ENCODE measurements at places on chromosomes 7 and 10.

DNA sequence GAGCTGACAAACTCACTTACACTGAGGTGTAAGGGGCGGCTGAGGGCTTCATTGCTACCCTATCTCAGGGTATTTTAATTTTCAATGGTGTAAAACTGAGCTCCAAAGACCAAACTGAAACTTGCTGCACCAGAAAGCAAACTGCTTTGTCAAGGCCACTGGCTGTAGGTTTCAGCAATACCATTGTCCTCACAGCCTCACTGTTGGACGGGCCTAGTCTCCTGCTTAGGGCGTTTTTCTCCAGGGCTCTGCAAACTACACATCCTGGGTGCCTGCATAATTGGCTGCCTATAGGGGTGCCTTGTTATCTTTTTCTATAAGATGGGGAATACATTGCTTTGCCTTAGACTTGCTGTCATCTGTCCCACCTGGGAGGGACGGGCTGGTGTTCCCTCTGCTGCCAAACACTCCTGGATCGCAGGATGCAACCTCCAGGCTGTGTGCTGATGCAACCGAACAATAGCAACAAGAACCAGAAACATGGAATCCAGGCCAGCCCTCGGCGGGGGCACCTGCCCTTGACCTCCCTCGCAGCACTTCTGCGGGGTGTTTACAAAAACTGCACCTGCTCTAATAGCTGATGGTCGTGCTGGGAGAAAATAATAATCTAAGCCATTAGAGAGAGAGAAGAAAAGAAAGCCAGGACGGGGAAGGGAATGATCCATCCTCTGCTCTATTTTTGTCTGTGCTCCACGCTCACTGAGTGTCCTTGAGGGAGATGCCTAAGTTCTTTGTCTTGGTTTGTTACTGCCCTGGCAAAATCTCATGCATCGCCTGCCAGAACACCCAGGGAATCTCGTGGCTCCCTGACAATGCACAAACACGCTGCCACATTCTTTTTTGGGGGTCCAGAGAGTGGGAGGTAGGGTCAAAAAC lies 104.5 kb downstream of the GALNT17 start:
- DNase-seq, result peak; percentile 32

DNA sequence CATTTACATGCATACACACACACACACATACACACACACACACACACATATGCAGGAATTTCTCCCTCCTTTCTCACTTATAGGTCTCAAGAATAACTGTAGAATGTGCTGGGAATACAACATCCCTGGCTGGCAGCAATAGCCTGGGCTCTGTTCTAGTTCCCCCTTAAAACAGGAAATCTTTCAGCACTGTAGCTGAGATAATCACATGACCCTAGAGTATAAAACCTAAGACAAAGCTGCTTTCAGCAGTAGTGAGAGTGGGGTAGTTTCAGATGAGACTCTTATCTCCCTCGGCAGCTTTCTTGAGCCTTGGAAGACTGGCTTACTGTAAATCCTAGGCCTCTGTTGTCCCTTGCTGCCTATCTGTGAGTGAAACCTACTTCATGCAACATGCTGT lies 137.4 kb upstream of the AKR1E2 start:
- no peak for DNase-seq

GRCh38 chr7:76054123-76055120 lies 6.5 kb downstream of the MDH2 start:
- no peak for DNase-seq

DNA sequence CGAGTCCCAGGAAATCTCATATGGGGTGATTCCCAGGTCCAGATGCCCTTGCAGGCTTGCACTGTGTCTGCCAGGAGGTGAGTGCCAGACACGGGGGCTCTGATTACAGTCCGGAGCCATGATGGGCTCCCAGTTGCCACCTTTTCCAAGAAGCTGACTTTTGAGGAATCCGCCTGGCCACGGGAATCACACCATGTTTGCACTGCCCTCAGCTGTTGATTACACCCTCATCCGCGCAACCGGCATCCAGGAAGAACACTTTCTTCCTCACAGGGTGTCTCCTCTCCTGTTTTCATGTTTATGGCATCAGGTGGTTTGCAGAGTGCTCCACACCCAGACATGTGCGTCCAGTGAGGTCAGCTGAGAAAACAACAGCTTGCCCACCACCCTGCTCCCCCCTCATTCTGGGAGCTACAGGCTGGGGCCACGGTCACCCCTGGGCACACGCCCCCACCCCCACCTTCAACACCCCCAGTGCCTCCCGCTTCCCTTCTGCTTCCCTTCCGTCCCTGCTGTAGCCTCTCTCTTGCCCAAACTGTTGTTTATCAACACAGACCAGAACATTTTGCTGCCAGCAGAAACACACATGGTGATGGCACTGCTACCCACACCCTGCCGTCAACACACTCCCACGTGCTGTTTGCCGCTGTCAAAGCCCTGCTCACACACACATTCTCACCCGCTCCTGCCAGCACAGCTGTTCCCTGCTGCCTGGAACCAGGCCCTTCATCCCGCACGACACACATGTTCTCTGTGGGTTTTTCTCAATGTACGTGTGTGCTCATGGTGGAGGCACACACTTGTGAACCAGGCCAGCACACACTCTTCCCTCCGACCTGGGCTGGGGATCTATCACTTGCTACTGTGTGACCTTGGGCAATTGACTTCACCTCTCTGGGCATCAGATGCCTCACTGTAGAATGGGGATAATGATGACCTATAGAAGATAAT lies 35.8 kb downstream of the DDIT4 start:
- DNase-seq, result no peak

DNA sequence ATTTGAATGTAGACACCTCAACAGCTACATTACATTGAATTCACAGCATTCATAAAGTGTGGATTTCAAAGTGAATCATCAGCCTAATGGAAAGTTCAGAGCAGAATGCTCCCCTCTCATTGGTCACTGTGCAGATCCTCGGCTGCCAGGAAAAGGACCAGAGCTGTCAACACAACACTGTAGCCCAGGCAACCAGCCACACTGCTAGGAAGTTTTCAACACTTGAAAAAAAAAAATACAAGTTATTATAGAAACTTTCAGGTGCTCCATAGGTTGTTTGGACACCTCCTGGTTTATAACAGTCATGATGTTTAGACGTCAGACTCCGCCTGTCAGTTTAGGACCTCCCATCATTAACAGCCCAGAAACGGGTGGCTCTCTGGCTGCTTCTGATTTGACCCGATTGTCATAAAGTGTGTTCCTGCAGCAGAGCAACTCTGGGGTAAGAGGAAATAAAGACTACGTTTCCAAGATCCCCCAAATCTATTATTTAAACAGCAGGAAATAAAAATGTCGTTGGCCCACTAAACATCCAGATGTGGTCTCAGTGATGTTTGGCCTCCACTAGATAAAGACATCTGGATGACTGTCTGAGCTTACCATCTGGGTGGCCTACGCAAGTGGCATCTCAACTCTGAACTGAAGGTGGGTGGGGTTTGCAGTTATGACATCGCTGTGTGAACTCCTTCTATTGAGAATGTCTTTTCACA lies 117.4 kb downstream of the CABCOCO1 start:
- no peak for DNase-seq

DNA sequence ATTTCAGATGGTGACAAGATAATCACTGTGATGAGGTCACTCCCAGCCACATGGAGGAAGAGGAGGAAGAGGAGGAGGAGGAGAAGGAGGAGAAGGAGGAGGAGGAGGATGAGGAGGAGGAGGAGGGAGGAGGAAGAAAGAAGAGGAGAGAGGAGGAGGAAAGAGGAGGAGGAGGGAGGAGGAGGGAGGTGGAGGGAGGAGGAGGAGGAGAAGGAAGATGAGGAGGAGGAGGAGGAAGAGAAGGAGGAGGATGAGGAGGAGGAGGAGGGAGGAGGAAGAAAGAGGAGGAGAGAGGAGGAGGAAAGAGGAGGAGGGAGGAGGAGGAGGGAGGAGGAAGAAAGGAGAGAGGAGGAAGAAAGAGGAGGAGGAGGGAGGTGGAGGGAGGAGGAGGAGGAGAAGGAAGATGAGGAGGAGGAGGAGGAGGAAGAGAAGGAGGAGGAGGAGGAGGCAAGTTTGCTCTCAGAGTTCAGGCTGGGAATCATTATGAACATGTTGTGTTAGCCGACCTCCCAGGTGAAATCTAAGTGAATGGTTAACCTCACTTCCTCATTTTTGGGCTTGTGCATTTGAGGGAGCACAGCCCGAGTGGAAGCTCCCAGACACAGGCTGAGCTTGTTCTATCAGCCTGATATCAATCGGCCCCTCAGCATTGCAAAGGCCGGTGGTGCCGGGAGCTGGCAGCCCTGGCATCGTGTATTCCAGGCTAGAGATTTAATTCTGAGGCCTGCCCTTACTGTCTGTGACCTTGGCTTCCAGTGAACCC lies 236.2 kb upstream of the PITRM1 start:
- no peak for DNase-seq

- DNase-seq, result no peak
Measured at GRCh38 chr10:8297107-8297506, 242.6 kb downstream of the GATA3 start.

DNA sequence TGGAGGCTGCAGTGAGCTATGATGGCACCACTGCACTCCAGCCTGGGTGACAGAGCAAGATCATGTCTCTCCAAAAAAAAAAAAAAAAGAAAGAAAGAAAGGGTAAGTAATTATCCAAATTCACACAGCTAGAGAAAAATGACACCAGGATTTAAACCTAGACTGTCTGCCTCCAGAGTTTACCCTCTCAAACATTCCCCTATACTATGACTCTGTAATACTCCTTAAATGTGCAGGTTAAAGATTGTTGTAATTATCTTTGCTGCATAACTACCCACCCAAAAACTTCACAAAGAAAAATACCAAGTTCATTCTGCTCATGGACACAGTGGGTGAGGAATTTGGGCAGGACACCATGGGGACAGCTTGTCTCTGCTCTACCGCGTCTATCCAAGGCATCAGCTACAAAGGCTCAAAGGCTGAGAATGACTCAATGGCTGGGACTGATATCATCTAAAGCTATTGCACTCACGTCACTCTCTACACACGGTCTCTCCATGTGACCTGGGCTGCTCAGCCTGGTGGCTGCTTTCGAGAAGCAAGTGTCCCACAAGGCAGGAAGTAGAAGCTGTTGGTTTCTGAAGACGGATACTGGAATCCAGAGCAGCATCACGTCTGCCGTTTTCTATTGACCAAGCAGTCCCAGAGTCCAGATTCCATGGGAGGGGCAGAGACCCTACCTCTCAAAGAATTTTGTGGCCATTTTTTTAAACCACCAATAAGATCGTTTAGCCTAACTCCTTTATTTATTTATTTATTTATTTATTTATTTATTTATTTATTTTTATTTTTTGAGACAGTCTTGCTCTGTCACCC lies 185.7 kb upstream of the AUTS2 start:
- DNase-seq, result no peak

DNA sequence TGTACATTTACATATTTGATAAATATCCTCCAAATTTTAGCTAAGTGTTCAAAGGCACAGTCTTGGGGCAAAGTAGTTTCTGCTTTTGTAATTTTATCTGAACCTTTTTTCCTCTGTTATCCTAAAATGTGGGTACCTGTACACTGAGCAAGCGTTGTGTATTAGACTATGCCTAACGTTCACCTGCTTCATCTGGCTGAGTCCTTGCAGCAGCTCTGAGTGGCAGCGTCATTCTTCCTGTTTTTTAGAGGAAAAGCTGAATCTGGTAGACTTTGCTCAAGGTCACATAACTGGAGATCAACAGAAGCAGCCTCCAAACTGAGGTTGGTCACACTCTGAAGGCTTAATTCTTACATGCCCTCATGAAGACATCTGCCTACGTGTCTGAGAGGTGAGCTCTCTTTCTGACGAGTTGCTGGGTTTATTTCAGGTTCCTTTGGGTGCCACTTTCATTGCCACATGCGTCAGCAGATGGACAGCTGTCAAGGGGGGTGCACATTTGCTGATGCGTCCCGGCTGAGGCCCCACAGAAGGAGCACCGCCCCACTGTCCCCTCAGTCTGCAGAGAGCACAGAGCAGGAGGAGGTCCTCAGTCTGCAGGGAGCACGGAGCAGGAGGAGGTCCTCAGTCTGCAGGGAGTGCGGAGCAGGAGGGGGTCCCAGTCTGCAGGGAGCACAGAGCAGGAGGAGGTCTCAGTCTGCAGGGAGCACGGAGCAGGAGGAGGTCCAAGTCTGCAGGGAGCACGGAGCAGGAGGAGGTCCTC lies 406.5 kb upstream of the SHH start:
- no peak for DNase-seq

DNA sequence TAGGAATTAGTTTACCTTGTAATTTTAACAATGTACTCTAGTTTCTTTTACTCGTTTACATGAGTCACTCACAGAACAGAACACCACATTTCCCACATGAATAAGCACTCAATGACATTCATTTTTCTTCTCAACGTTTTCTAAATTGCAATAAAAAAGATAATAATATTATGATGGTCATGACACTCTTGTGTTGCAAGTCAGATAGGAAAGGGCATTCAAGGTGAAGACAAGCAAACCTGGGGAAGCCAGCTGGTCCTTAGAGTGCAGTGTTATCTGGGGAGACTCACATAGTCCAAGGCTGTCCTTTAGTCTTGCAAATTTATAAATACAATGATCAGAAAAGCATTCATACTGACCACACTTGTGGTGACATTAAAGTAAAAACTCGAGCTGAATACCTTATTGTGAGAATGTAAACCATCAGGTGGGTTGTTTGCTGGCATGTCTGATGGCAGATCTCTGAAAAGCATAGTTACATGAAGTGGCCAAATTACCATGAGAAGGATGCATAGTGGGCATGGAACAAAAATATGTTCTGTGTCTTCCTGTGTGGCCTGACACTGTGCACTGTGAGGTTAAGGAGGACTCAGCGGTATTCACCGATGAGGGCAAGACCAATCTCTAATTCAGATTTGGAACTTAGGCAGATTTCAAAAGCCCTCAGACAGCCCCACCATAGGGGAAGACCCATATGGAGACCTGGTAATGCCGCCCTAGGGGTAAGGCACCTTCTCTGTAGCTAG lies 158.9 kb upstream of the ASAH2 start:
- peak; percentile 31 for DNase-seq

GRCh38 chr10:62482581-62482980 lies 108.4 kb downstream of the ZNF365 start:
- DNase-seq, result no peak

- DNase-seq, result no peak
Measured at GRCh38 chr10:133258818-133259601, 17.7 kb downstream of the ADAM8 start.

GRCh38 chr10:42177077-42177792 lies 461.1 kb downstream of the ZNF33B start:
- no peak for DNase-seq

GRCh38 chr10:77834540-77834939 lies 92.0 kb downstream of the DLG5 start:
- DNase-seq, result no peak

- DNase-seq, result peak; percentile 89
Measured at GRCh38 chr7:25732766-25733217, 419.2 kb upstream of the NFE2L3 start.

GRCh38 chr7:131145026-131145425 lies 182.7 kb upstream of the MKLN1 start:
- no peak for DNase-seq

Measured in GM23338 (cell line).